LHCN-M2 (cell line): ENCODE measurements at places on chromosomes 12 and 14. TPM values are rescaled to one million over a fixed set of nuclear protein-coding genes. Genes with fewer than 3 reads are reported as not detected.

DNA sequence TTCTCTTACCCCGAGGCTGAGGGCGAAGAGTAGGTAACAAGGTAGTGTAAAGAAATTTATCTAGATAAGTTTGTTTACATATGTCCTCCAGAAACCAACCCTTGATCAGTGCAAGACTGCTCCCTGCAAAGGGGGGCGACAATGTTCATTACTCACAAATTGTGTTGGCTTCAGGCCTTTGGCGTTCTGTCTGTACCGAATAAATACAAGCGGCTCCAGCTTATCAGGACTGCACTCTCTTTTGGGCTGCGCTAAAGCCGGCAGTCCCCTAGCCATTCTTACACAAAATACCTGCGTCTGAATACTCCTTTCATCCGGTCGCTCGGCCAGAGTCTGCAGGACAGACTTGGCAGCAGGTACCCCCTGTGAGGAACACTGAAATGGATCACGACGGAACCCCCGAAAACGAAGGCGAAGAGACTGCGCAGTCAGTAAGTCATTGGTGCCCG is 116.4 kb downstream of the PPHLN1 start:
- DNase-seq = no peak

DNA sequence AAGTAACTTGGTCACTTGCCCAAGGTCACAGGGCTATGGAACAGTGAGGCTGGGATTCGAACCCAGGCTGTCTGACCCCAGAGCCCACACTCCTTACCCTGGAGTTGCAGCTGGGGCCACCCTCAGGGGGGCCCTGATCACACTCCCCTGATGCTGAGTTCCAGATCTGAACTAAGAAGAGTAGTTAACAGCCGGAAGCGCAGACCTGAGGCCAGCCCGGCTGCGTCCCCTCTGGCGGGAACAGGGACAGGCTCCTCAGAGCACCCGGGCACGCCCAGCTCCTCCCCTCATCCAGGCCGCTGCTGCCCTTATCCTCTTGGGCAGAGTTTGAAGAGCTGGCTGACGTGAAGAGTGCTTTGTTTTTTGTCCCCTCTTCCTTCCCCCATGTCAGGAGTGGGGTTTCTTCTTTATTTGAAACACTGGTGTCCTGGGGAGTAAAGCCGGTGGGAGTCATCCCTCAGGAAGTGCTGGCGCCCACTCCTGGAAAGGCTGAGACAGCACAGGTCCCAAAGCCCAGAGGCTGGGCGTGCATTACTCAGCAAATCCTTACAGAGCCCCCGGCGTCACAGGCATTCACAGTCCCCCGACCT is 8.7 kb downstream of the PHB2 start:
- peak; percentile 79 for DNase-seq

The TDG gene
- 16.5 and 18.2 TPM in 2 replicates for total RNA-seq

DNA sequence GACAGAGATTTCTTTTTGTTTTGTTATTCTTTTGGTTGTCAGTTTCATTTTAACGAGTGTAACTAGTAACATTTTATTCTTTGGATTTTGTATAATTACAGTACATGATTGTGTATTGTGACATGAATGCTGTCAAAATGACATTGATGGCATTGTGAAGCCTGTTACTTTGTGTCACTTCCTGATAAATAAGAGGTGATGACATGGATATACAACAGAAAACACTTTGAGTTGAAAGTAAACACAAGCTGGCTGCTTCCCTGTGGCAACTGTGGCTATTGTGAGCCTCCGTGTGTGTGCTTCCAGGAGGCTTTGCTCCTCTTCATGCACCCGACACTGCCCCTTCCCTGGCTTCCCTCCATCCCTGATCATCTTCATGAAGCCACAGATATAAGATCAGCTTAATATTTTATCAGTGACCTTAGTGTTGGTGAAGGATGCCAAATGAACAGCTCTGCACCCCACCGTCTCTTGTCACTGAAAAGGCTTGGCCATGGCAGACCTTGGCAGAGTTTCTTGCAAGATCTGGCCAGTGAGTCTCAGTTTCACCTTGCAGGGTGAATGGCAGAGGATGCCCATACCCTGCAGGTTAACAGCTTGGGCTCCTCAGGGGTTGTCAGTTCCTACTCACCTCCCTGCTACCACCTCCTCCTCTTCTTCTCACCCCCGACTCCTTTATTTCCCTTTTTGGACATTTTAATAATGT is 191.9 kb downstream of the EPS8 start:
- DNase-seq = no peak

GRCh38 chr12:58877243-58877743 is 43.0 kb downstream of the LRIG3 start:
- DNase-seq = peak; percentile 99

DNA sequence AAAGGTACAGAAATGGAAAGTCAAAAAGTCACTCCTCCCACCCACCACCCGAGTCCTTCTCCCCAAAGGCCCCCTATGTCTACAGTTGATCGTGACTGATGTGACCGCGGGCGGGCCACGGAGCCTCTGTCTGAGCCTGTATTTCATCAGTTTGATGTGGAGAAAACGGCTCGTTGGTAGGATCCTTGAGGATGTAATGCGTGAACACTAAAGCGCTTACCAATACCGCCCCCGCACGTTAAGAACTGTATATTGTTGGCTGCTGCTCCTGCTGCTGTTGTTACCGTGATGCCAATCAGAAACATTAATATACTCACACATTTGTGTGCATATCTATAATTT is 24.6 kb upstream of the UBC start:
- peak; percentile 91 for DNase-seq

GRCh38 chr14:99412117-99413061 is 68.3 kb downstream of the SETD3 start:
- DNase-seq = no peak

DNA sequence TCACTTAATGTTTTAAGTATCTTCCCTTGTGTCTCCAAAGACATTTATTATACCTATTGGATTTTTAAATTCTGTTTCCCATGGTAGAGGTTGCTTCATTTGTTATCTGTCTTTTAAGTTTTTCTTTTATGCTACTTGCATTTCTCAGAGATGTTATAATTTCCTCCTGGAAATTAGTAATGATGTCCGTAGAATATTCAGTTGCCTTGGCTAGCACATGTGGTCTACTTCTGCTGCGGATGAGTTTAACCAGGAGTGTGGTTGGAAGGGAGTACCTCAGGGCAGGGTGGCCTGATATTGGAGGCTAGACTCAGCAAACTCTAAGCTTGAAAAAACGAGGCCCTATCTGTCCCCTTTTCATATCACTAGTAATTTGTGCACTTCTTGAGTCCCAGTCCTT is 8.8 kb upstream of the EVL start:
- DNase-seq = no peak

The ACOT6 gene
- total RNA-seq = not detected in 2 replicates

The A2M gene
- total RNA-seq = 0.06 TPM in 1 of 2 replicates, not detected in the other

- DNase-seq = no peak
These were observed 13.0 kb downstream of the PAPLN start for GRCh38 chr14:73250317-73250713.

The COCH gene
- 0.40 and 1.5 TPM in 2 replicates for total RNA-seq

DNA sequence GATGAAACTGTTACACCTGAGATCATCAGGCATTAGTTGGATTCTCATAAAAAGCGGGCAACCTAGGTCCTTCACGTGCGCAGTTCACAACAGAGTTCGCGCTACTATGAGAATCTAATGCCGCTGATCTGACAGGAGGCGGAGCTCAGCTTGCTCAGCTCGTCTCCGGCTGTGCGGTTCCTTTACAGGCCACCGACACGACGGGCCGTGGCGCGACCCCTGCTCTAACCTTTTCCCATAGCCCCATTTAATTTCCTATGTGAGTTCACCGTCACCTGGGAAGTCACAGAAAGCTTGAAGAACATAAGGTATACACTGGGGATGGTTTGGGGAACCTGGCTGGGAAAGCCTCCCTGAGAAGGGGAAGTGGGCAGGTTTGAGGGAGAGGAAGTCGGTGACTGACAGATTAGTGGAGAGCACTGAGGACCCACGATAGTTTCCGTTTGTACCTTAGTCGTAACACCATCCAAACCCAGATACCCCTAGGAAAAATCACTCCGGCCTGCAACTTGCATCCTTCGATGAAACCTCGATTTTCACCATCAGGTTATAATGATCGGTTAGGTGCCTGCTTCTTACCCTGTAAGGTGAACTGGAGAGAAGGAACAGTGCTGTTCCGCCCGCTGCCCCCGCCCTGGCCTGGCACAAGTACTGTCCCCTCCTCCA is 2.8 kb upstream of the AAAS start:
- no peak for DNase-seq

The TCTN2 gene
- total RNA-seq = 11.2 and 13.5 TPM in 2 replicates

DNA sequence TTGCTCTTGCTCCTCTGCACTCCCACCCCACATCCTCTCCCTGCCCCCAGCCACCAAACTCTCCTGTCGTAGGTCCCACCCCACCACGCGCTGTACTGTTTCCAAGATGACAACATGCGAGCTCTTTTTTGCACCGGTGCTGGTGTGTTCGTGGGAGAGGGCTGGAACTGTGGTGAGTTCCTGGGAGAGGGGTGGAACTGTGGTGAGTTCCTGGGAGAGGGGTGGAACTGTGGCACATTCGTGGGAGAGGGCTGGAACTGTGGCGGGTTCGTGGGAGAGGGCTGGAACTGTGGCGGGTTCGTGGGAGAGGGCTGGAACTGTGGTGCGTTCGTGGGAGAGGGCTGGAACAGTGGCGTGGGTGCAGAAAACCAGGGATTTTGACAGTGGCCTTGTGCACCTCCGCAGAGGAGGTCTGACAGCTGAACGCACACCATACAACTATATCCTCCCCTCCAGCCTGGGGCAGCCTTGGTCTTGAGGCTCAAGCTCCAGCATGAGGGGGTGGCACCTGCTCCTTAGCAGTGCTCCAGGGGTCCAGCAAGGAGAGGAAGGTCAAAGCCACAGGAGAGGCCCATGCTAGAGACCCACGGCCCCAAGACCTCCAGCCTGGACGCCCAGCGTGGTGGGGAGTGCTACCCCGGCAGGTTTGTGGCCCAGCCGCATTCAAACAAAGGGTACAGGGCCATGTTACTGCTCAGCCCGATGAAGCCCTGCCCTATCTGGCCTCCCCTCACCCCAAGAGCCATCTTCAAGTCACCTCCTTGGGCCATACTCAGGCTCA is 50.1 kb downstream of the ACTN1 start:
- no peak for DNase-seq

The TAMALIN gene
- 1.8 and 4.5 TPM in 2 replicates for total RNA-seq

The A2ML1 gene
- total RNA-seq = not detected in 2 replicates

DNA sequence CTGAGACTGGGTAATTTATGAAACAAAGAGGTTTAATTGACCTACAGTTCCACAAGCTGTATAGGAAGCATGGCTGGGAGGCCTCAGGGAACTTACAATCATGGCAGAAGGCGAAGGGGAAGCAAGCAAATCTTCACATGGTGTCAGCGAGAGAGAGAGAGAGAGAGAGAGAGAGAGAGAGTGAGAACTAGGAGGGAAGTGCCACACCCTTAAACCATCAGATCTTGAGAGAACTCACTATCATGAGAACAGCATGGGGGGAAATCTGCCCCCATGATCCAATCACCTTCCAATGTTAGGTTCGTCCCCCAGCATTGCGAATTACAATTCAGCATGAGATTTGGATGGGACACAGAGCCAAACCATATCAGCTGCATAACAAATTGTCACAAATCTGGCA is 96.7 kb downstream of the CHST11 start:
- no peak for DNase-seq

The RGS6 gene
- under 0.01 TPM in 1 of 2 replicates, not detected in the other for total RNA-seq

- no peak for DNase-seq
These were observed 535.0 kb downstream of the FOXG1 start for GRCh38 chr14:29301571-29301970.

- DNase-seq = no peak
These were observed 7.9 kb downstream of the METTL25 start for GRCh38 chr12:82366197-82366596.

DNA sequence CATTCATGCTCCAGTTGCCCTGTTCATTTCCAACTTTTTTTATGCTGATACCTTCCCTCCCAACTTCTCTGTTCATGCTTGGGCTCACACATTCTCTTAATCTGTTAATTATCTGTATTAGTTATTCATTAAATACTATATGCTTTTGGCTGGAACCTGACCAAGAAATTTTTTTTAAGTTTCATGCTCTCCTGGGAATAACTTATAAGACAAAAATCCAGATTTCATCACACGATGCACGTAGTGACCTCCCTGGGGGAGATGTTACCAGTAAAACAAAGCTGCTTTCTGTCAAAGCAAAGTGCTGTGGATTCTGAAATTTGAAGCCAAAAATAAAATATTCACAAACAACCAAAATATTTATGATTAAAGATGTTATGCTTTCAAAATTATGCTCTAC is 215.0 kb upstream of the USP15 start:
- DNase-seq = no peak

DNA sequence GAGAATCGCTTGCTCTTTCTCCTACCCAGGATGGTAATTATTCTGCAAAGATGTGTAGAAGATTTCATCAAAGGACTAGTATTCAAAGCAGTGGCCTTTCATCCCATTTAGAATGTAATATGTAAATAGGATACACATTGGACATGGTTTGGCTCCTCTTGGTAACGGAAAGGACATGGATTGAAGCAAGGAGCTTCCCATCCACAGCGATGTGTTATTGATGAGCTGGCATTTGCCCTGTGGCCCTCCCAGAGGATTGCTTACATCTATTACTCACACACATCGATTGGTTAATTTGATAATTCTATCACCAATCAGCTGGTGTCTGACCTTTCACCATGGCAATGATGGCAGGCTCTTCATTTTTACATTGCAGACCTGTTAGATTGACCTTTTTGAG is 458.4 kb downstream of the EGLN3 start:
- DNase-seq = no peak

- DNase-seq = peak; percentile 83
These were observed 80.0 kb upstream of the EGLN3 start for GRCh38 chr14:34030864-34031263.

DNA sequence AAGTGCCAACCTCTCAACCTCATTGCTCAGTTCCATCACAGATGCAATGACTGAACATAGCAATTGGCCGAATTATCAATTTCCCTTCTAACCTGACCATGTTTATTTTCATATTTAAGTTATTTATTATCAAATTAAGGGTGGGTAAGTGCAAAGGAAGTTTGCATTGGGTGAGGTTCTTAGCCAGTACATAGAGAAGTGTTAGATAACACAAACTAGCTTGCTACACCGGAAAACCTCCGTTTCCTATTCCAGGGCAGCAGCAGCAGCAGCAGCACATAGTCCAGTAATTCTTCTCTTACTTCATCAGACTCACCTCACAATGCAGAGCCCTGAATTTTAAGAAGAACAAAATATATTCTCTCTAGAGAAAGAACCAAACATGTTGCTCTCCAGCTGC is 200.5 kb upstream of the OR4E1 start:
- DNase-seq = no peak

- no peak for DNase-seq
These were observed 92.5 kb downstream of the TMCC3 start for GRCh38 chr12:94557746-94558295.

- no peak for DNase-seq
These were observed 38.7 kb upstream of the INSM2 start for GRCh38 chr14:35495278-35495677.

GRCh38 chr12:7793211-7793610 is 4.0 kb downstream of the NANOG start:
- DNase-seq = no peak

GRCh38 chr12:1199700-1200099 is 208.7 kb downstream of the ERC1 start:
- no peak for DNase-seq
